ENCODE measurements at places on chromosomes 4 and X.

GRCh38 chrX:37658343-37659030 lies 27.1 kb upstream of the XK start:
- no peak for DNase-seq

- no peak for DNase-seq
These were observed 17.3 kb downstream of the PHKA2 start for GRCh38 chrX:18966624-18967023.

DNA sequence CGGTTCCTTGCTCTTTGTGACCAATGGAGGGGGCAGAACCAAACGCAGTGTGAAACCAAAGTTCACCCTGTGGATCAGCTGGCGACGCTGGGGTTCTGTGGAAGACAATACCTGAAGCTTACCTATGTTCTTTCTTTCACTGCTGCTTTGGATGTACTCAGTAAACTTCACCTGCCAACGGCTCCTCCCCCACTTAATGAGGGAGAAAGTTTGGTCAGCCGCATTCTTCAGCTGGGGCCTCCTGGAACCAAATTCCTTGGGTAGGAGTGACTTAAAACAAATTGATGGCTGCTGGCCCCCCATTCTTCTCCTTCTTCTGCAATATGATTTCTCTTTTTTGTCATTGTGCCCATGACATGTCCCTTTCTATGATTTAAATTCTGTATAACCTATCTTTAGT lies 282.4 kb downstream of the ANK2 start:
- DNase-seq: no peak

DNA sequence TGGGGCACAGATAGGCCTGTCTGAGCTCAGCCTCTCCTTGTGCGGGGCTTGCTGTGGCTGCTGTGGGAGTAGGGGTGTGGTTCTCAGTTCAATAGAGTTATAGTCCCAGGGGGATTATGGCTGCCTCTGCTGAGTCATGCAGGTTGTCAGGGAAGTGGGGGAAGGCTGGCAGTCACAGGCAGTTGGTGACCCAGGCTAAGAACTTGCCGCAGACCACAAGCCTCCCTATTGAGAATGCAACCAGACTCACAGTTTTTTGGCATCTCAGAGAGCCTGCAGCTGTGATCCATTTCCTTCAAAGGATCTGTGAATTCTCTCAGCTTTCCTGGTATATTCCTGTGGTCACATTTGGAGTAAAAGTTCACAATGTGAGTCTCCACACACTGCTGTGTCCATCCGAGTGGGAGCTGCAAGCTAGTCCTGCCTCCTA lies 364.9 kb downstream of the ZNF674 start:
- peak; percentile 5 for DNase-seq

DNA sequence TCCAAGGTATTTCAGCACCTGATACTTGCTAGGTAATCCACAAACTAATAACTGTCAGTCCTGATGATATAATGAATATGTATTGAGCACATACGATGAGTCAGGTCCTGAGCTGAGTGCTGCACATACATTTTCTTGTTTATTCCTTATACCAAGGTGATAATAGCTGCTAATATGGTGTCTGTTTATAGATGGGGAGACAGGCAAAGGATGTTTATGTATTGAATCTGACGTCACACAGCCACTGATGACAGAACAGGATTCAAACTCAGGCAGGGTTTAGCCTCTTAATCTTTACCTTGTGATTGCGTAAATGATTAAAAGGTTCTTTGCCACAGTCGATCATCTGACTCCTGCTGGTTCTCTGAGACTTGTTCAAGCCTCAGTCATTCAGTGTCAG lies 609.9 kb upstream of the CPEB2 start:
- no peak for DNase-seq

DNA sequence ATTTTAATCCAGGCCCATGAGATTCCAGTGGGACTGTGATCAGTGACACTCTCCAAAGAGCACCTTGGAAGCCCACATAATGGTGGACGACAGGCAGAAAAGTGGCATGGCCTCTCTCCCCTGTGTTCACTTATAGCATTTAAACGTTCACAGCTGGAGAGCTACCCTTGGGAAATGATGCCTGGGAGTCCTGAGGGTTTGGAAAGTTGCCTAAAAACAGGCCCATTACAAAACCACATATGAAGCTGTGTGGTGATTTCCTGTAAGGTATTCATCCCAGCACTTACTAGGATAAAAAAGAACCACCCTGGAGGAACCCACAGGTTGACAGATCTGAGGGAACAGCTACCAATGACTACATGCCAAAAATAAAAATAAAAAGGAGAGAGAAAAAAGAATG lies 193.2 kb downstream of the RASL11B start:
- DNase-seq: no peak

All from stimulated activated CD8-positive, alpha-beta memory T cell treated with anti-CD3 and anti-CD28 coated beads, Interleukin-7, amount 100 ng/mL, for 48 hours (primary cell).